ENCODE measurements at places on chromosomes 4 and X.

GRCh38 chr4:128462103-128462783, 174.6 kb upstream of the PGRMC2 start:
- no peak for DNase-seq

- no peak for DNase-seq
Measured at GRCh38 chr4:26510334-26510964, 20.2 kb upstream of the CCKAR start.

DNA sequence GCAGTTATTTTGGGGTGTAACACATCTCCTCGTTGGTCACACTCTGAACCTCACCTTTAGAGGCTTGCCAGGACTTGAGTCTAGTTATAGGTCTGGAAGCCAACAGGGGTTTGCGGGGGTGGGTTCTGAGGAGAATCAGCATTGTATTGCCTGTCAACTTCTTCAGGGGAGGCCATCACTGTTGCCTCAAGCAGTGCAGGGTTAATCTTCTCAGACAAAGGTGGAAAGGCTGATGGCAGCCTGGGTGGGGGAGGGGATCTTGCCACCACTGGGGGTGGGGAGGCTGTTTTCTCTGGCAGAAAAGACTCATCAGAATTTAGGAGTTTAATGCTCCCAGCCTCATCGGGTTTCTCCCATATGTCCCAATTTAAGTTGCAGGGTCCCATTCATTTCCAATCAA, 387.8 kb downstream of the PRR32 start:
- no peak for DNase-seq

DNA sequence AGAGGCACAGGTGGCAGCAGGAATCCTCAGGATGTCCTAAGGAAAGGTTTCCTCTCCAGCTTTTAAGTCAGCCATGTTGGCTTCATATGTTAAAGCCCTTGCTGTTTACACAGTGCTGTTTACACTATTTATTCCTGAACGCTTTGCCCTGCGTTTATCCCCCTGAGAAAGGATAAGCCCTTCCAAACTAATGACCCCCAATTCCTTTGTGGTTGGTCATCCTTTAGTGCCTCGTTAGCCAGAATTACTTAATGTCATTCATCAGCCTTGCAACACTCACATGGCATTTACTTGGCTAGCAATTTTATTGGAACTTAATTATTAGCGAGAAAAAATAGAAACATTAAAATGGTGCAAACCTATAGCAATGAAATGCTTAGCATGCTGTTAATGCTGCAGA, 23.8 kb downstream of the VCX2 start:
- no peak for DNase-seq

GRCh38 chrX:18994713-18995112, 10.8 kb upstream of the PHKA2 start:
- no peak for DNase-seq

GRCh38 chr4:8525383-8526120, 54.6 kb upstream of the GPR78 start:
- no peak for DNase-seq

GRCh38 chr4:54898656-54899340, 226.6 kb downstream of the KDR start:
- no peak for DNase-seq

Measured in stimulated activated CD4-positive, alpha-beta T cell treated with anti-CD3 and anti-CD28 coated beads, Interleukin-15, amount 100 ng/mL, for 48 hours (primary cell).